MM.1S (cell line): ENCODE measurements at places on chromosomes 7 and 10.

DNA sequence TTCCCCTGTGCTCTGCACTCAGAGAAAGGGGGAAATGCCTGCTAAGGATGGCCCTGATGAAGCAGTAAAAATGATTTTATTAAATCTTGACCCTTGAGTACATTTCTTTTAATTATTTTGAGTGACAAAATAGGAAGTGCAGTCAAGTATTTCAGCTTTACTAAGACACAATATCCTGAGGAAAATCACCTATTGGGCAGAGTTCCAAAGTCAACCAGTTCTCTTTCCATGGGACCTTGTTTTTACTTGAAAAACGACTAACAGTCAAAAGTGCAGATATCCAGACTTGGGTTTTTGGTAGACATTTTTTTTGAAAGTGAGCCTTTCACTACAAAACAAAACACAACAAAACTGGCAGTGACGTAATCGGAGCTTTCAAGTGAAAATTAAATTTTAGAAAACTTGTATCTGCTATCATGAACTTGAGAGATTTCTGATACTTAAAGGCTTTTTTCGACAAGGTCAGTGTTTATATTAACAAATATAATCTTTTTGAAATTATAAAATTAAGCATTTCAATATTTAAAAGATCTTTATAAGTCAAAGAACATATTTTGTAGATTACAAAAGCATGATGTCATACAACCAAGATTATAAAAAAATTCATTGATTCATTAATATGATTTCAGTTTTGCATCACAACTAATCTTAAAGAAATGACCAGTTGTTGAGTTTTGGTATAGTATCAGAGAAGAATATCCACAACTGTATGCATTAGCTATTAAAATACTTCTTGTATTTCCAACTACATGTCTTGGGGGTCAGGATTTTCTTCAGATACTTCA, 513.8 kb upstream of the AKR1E2 start:
- no peak for DNase-seq

DNA sequence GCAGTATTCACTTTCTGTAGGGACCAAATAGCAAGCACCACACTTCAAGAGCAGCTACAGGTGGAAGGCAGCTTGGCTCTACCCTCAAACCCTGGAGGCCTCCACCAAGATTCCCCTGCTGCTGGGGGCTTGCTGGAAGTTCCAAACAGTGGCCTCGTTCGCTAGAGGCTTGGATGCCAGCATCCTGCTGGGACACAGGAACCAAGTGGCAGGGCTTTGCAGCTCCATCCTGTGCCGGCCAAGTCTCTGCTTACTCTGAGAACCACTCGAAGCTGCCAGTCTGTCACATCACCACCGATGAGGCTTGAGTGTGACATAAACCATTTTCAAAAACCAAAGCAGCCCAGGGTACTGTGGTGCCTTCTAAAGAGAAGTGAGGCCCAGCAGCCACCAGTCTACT, 69.2 kb upstream of the UNC5B start:
- no peak for DNase-seq

DNA sequence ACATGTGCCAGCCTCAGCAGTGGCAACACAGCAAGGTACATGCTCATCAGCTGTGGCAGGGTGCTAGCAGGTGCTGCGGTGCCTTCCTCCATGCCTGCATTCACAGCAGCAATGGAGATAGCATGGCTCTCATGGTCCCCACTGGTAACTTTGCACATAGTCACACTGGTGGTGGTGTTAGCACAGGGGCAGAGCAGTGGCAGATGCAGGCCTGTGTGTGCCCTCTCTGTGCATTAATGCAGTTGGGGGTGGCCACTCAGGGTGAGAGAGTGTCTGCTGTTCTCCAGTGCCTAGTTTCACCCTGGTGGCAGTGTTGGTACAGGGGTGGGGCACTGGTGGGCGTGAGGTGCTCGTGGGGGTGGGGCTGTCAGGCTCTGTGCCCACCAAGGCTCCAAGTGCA, 17.7 kb upstream of the PPP1R3A start:
- DNase-seq = no peak

- no peak for DNase-seq
These were observed 34.6 kb upstream of the PFKFB3 start for GRCh38 chr10:6168084-6168483.

DNA sequence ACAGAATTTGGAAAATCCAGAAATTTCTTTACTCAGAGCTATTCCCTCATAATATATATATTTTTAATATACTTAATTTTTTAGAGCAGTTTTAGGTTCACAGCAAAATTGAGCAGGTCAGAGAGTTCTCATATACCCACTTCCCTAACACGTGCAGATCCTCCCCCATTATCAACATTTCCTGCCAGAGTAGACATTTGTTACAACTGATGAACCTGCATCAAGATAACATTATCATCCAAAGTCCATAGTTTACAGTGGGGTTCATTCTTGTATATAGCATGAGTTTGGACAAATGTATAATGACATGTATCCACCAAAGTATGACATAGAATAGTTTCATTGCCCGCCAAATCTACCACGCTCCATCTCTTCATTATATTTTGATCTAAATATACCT, 170.0 kb downstream of the PTEN start:
- DNase-seq = no peak
